ENCODE measurements at places on chromosomes 16 and 17.

GRCh38 chr16:57256601-57257395, 11.7 kb downstream of the ARL2BP start:
- DNase-seq, result no peak

GRCh38 chr17:67074781-67075180, 30.4 kb downstream of the CACNG1 start:
- DNase-seq, result no peak

DNA sequence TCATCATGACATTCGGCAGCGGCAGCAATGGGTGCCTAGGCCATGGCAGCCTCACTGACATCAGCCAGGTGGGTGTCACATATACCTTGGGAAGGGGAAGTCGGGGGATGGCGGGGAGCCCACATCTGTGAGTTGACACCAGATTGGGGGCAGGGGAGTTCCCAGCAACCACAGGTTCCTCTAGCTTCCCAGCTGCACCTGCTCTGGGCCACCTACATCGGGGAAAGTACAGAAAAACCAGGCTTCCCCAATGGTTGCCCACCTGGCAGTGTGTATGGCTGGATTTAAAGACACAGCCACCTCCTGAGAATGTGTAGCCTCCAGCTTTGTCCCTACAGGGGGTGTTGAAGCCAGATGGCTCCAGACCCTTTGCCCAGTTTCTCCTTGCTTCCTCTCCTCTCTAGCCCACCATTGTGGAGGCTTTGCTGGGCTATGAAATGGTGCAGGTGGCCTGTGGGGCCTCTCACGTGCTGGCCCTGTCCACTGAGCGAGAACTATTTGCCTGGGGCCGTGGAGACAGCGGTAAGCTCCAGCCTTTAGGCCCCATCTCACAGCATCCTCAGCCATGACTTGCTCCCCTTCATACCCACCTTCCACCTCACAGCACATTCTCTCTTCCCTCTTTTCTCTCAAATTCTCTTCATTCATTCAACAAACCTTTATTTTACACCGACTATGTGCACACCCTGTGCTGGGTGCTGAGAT, 5.0 kb upstream of the TRAF4 start:
- DNase-seq, result no peak

DNA sequence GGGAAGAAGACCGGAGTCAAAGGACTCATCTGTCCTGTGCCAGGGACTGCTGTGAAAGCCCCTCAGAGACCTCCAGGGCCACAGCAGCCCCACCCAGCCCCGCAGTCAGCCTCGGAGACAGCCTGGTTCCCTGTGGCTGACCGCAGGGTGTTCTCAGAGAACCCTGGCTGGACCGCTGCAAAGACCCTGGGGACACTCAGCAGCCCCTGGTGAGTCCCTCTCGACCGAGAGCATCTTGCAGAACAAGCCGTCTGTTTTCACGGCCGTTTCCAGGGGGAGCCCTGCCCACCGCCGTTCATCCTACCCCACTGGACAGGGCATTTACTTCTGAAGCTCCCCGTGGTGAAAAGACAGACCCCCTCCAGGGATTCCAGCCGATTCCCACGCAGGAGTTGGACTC, 10.3 kb downstream of the UBALD1 start:
- DNase-seq, result no peak

- no peak for DNase-seq
Measured at GRCh38 chr17:65489413-65490155, 71.9 kb downstream of the AXIN2 start.

- DNase-seq, result no peak
Measured at GRCh38 chr16:81060576-81061306, 16.3 kb downstream of the C16orf46 start.

DNA sequence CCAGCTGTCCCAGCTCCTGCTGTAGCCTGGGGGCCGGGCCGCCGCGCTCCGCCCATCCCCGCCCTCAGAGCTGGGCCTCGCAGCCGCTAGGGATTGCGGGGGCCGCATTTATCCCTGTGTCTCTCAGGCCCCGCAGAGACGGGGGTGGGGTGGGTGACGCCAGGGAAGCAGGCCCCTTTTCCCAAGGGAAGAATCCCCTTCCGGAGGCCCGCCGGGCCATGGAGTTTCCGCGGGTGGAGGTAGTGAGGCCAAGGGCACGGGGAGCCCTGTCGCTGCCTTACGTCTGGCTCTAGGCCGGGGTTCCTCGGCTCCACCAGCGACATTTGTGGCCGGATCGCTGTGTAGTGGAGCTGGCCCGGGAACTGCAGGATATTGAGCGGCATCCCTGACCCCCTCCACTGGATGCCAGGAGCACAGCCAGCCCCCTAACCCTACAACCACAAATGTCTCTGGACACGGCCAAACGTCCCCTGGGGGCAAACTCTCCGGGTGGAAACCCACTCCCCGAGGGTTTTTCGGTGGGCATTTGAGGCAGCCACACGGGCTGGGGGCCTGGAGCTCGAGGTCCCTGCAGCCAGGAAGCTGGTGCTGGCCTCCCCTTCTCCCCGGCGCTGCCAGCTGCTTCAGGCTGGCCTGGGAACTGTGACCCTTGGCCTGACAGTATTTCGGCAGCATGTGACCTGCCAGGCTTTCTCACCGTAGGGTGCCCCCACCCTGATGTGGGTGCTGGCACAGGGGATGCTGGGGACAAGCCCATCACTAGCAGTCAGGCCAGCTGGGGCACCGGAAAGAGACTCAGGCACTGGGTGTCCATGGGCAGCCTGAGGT, 12.0 kb upstream of the CD300A start:
- no peak for DNase-seq

GRCh38 chr16:17386229-17386628, 84.5 kb downstream of the XYLT1 start:
- no peak for DNase-seq

GRCh38 chr17:81923302-81924260, 4.0 kb downstream of the MAFG start:
- DNase-seq, result no peak

GRCh38 chr17:72117535-72118334, 3.1 kb upstream of the SOX9 start:
- DNase-seq, result no peak

- no peak for DNase-seq
Measured at GRCh38 chr16:29644973-29645693, 17.9 kb upstream of the SPN start.

GRCh38 chr17:50675627-50676026, 32.1 kb downstream of the ANKRD40 start:
- no peak for DNase-seq

- DNase-seq, result no peak
Measured at GRCh38 chr16:51919736-51920135, 627.2 kb downstream of the TOX3 start.

DNA sequence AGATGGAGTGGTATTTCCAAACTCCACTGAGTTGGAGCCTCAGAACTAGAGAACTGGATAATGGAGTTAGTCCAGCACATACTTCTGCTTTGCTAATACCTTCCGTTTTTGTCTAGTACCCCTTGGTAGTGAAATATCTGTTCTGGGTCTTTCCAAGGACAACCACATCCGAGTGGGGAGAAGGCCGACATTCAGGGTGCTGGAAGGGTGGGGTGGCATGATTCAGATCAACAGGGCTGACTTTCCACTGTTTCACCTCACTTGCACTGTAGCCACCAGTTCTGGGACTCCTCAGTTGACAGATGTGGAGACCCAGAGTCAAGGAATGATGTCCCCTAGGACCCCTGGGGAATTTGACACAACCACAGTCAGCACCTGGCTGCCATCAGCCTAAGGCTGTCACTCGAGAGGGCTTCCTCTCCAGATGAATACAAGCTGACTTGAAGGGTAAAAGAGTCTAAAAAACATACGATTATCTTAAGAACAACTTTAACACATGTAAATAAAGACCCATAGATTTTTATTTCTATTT, 84.8 kb upstream of the HNF1B start:
- no peak for DNase-seq
